ENCODE measurements at places on chromosomes 3 and 15. TPM values are rescaled to one million over a fixed set of nuclear protein-coding genes. Genes with fewer than 3 reads are reported as not detected.

DNA sequence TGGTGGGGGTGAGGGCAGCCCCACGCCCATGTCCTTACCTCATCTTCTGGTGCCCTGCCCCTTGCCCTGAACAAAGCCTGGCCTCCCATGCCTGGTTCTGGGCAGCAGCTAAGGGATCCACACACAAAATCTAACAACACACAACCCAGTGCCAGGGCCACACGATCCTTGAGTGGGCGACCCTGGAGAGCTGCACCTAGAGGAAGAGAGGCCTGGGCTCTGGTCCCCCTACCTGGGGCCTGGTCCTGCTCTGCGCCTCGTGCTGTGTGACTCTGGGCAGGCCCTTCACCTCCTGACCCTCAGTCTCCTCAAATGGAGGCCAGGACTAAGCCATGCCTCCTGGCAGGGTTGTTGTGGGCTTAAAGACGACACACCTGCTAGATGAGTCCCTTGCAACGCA is 20.0 kb upstream of the C3orf22 start:
- no peak for DNase-seq

- no peak for DNase-seq
Measured at GRCh38 chr3:128556384-128556783, 63.4 kb upstream of the GATA2 start.

TEX55 gene
- polyA plus RNA-seq, result not detected

CYP1A2 gene
- not detected for polyA plus RNA-seq

SLC22A13 gene
- polyA plus RNA-seq, result 0.22 TPM
